Right forelimb (tissue), 1 donor: ENCODE measurements at places on chromosomes 11 and 22.

DNA sequence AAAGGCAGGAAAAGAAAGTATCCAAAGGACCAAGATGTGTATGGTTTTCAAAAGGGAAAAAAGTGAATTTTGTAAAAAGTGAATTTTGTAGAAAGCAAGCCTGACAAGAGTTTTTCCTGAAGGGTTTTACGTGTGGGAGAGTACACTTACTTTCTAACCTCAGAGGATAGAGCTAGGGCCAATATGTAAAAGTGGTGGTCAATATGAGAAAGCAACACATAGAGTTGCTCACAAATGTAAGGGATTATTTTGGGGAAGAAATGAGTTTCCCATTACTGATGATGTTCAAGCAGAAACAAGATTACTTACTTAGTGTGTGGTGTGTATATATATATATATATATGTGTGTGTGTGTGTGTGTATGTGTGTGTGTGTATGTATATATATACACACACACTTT, 162.5 kb downstream of the SWAP70 start:
- DNase-seq, result no peak

GRCh38 chr11:14698771-14699170, 55.2 kb downstream of the PDE3B start:
- no peak for DNase-seq

DNA sequence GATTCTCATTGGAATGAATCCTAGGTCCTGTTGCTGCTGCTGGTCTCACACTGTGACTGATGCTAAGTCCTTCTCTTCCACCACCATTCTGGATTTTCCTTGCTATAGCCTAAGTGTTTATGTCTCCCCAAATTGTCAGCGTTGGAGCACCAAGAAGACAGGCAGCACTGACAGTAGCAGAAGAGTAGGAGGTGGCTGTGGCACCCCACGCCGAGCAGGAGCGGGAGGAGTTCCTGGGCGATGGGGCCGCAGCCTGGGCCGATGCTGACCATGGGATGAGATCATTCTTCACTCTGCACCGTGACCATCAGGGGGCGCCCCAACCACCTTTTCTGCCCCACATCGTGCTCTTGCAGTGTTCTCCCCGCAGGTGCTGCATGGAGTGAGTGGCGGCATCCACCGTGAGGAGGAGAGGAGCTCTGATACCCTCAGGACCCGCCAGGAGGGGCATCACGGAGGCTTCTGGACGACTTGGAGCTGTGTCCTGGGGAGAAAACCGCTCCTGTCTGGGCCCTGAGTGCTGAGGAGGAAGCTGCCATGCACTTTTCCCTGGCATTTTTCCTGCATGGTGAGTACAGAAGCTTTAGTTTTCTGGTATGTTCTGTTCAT, 57.0 kb downstream of the LRRC74B start:
- peak; percentile 77 for DNase-seq

GRCh38 chr22:46516638-46517037, 20.8 kb downstream of the CELSR1 start:
- DNase-seq, result no peak

DNA sequence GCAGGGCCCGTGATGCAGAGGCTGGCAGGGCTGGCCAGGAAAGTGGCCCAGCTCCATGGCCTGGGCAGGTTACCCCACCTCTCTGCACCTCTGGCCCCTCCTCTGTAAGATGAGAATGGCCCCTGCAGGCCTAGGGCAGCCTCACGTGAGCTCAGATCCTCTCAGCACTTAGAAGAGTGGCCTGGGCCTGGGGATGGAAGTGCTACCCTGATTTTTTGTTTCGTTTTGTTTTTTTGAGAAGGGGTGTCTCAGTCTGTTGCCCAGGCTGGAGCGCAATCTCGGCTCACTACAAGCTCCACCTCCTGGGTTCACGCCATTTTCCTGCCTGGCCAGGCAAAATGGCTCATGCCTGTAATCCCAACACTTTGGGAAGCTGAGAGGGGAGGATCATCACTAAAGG, 982 bp downstream of the APOBEC3H start:
- no peak for DNase-seq

DNA sequence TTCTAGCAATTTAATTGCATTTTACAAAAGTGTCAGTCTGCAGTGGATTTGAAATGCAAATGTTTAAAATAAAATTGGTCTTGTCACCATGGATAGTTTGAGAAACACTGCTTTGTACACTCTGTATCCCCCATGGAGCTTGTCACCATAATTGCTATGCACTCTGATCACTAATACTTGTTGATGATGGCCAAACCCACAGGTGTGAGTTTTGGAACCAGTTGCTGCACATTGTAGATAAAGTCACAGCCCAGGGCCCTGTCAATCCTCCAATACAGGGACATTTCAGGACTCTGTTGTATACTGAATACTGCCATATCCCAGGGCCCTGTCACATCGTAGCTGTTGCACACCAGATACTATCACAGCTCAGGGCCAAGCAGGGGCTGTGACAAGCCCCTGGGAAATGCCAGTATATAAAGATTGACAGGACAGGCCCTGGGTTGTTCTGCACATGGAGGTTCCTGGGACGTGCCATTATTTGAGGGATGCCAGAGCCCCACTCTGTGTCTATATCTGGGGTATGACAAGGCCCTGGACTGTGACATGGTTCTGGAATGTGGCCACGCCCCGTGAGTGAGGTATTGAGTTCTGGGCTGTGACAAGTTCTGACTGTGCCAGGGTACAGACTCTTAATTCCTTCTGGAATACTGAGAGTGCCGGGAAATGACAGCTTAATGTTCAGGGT, 27.9 kb upstream of the SMPD1 start:
- no peak for DNase-seq

- DNase-seq, result peak; percentile 89
Measured at GRCh38 chr11:11787305-11788062, 54.3 kb upstream of the USP47 start.

- DNase-seq, result peak; percentile 55
Measured at GRCh38 chr11:123255909-123256308, 60.9 kb upstream of the CLMP start.

DNA sequence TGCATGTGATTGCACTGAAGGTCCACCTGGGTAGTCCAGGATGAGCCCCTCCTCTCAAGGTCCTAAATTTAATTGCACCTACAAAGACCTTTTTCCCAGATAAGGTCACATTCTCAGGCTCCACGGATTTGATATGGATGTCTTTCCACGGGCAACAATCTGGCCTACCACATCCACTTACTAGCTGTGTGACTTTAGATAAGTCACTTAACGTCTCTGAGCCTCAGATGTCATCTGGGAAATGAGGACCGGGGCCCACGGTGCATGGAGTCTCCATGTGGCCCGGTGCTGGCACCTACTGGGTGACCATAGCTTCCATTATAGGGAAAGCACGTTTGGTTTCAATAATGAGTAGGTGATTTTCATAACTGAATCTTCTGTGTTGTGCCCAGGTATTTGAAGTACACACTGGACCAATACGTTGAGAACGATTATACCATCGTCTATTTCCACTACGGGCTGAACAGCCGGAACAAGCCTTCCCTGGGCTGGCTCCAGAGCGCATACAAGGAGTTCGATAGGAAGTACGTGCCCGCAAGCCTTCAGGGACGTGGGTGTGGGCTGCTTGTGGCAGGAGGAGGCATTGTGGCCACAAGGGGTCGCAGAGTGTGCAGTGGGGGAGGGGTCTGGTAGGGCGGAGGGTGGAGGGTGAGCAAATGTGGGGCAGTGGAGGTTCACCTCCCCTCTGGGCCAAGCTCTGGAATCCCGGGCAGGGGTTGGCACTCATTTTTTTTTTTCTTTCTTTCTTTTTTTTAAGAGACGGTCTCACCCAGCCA, 55.7 kb downstream of the ARHGAP8 start:
- no peak for DNase-seq

DNA sequence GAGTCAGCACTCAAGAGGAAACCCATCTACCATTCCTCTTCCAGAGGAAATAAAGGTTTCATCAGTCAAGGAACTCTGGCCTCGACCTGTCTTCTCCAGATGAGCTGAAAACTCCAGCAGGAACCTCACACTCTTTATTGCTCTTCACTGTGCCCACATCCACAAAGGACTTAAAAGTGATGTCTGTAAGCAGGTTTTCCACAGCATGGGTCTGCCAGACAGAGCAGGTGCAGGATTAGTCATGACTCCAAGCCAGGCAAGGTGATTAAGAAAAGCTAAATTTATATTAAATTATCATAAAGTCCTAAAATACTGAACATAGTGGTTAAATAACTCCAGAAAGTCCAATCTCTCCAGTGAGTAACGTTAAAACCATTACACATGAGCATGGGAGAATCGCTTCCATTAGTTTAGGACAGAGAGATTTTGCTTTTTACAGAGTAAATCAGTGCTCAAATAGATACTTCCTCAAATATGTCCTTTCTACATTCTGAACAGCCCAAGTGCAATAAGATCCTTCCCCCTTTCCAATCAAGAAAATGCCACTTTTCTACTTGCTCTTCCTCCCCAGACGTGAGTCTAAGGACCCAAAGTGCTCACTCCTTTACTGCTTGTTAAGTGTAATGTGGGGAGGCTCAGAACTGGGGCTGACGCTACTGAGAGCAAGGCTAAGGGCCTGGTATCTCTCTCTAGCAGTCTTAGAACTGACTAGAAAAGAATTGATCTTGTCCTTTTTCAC, 10.7 kb upstream of the CKAP5 start:
- no peak for DNase-seq

DNA sequence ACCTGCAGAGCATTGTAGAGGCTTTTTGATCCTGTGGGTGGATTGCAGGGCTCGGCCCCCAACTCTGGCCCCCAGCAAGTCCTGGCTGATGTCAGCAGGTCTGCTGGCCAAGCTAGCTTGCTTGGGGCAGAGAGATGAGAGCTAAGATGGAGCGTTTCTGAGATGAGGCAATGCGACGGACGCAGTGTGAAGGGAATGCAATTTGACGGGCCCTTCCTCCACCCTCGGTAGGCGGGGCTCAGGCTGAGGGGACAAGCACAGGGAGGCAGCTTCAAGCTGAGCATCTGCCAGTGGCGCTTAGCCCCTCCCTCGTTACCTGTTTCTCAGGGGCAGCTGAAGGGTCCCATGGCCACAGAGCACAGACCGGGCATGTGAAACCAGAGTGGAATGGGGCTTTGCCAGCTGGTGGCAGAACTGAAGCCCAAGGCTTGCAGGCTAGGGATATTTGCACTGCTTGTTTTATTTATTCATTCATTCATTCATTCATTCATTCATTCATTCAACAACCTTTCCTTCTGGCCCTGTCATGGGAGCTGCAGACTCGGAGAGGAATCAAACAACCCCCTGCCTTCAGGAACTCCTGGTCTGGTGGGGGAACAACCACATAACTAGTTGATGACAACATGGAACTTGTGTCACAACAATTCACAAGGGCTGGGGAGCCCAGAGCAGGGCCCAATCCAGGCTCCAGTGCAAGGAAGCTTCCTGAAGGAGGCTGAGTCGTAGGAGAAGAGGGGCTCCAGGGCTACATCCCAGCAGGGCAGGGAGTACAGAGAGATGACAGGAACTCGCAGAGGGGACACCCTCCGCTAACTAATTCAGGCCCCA, 66.8 kb downstream of the THAP12 start:
- DNase-seq, result no peak

DNA sequence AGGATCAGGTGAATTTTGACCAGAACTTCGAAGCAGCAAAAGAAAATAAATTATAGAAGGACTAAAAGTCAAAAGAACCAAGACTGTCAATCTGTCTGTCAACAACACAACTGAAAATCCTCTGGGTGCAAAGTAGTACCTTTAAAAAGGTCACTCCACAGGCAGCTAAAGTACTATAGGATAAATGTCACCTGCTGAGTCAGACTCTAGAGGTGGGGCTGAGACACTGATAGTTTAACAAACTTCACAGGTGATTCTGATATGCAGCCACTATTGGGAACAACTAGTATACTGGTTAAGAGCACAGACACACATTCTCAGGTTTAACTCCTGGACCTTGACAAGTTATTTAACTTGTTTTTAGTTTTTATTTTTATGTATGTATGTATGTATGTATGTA, 107.3 kb downstream of the FCHSD2 start:
- DNase-seq, result no peak

DNA sequence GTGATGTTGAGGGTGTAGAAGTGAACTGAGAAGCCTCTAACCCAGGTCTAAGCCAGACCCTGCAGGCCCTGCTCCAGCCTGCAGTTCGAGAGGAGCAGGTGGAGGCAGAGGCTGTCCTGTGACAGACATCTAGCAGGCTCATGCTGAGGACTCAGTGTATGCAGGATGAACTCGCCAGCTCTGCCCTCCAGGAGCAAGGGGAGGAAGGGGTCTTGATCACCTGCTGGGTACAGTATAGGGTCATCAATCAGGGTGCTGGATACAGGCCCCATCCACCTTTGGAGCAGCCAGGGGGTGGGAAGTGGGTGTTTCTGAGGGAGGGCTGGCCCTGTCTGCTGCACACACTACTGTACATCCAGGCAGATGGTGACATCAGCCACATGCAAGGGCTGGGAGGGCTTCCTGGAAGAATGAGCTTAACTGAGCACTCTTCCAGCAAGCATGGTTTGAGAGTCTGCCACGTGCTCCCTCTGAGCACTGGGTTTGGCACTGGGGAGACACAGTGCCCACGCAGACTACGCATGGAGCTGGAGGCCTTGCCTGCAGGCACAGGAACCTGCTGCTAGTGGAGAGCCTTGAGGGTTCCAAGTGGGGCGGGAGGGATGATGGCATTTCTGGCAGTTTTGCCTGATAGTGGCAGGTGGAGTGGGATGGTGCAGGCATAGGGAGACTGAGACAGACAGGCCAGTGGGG, 9.2 kb downstream of the MAPK8IP1 start:
- DNase-seq, result no peak

GRCh38 chr22:23226497-23226850, 46.2 kb downstream of the BCR start:
- DNase-seq, result no peak

DNA sequence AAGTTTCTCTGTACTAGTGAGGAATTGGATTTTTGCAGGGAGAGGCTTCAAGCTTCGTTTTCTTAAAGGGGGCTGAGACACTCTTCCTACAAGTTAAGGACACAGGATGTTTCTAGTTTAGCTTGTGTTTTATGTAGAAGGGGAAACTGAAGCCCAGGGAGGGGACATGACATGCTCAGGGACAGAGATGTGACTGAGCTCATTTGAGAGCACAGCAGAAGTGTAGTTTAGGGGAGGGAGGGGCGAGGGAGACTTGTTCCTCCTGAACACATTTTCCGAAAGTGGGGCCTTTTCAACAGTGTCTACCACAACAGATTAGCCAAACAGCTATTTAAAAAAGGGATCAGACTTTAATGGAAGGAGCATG, 148.1 kb downstream of the FBXO7 start:
- no peak for DNase-seq

GRCh38 chr11:133547808-133548494, 15.7 kb upstream of the OPCML start:
- no peak for DNase-seq

- no peak for DNase-seq
Measured at GRCh38 chr11:769887-770641, 7.2 kb downstream of the GATD1 start.

GRCh38 chr11:76777876-76778275, 5.3 kb upstream of the TSKU start:
- DNase-seq, result no peak

GRCh38 chr11:65811764-65812475, 21.8 kb upstream of the SNX32 start:
- DNase-seq, result no peak

- DNase-seq, result no peak
Measured at GRCh38 chr11:121137005-121137404, 36.0 kb downstream of the TECTA start.
